Lung microvascular endothelial cell (primary cell): ENCODE measurements at places on chromosomes 16 and 17. TPM values are rescaled to one million over a fixed set of nuclear protein-coding genes. Genes with fewer than 3 reads are reported as not detected.

CD300LB gene
- not detected in 2 replicates for total RNA-seq

GDPD1 gene
- total RNA-seq: 0.79 and 1.1 TPM in 2 replicates

CD300LF gene
- not detected in 2 replicates for total RNA-seq

HID1 gene
- 21.4 and 44.8 TPM in 2 replicates for total RNA-seq

GUCY2D gene
- total RNA-seq: not detected in 2 replicates

PRSS21 gene
- 0.40 and 2.2 TPM in 2 replicates for total RNA-seq

MYH3 gene
- 0.22 and 0.40 TPM in 2 replicates for total RNA-seq

MATCAP1 gene
- total RNA-seq: 5.7 and 10.1 TPM in 2 replicates

CACNG1 gene
- not detected in 2 replicates for total RNA-seq

CES3 gene
- total RNA-seq: under 0.01 TPM in 1 of 2 replicates, not detected in the other

ARL17A gene
- total RNA-seq: 1.3 and 4.0 TPM in 2 replicates

- DNase-seq: no peak
Observed at GRCh38 chr16:86042996-86043725, 144.2 kb downstream of the IRF8 start.

DNA sequence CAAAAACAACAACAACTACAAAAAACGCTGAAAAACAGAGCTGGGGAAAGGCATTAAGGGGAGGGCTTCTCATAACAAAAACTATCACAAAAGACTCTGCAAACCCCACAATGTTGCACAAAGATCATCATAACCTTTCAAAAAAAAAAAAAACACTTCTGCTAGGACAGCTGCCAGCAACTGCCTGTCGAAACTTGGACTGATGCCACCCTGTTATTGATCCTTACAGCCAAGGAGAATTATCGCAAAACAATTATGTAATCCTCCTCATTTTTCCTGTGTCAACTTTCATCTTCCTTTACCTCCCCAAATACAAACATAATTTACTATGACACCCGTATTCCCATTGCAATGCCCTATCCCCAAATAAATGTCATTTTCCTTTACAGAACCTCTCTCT lies 9.3 kb downstream of the CCDC40 start:
- DNase-seq: no peak

DNA sequence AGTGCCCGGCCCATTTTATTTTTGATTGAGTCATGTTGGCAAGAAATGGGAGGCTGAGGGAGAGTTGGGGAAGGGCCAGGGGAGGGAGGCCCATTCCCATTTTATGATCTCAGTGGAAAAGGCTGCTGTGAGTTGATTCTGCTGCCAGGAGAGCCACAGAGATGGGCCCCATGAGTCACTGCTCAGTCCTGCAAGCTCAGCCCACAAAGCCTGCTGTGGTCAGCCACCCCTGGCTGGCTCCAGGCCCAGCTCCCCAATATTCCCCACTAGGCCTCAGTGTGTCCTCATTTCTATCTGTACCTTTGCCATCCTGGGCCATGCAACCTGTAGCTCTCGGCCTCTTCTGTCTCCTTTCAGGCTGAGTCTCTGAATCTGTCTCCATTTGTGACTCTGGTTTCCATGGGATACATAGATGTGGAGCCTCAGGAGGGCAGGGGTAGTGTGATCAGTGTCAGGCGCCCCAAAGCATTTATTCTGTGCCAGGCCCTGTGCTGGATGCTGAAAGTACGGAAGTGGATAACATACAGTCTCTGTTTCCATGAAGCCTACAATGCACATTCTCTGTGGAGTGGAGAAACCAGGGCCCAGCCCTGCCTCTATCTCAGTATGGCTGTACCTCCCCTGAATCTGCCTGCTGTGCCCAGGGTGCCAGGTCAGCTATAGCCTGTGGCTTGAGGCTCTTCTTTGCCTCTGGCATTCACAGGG lies 1.9 kb upstream of the PLEKHG4 start:
- DNase-seq: peak; percentile 95

DNA sequence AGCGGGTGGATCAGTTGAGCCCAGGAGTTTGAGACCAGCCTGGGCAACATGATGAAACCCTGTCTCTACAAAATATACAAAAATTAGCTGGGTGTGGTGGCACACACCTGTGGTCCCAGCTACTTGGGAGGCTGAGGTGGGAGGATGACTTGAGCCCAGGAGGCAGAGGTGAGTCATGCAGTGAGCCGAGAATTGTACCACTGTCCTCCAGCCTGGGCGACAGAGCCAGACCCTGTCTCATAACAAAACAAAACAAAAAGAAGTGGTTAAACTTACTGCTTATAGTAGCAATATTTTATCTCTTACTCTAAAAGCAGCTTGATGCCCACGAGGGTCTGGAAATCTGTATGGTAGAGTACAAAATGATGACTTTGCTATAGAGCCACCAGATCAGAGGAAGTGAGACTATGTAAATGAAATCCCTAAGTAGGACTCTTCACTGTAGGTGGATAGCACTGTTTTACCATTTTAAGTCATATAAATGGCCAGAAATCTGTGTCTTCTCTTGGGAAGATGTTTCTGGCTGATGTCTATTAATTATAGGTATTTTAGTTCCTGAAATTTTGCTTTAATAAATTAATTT lies 60.4 kb upstream of the MRC2 start:
- no peak for DNase-seq

DNA sequence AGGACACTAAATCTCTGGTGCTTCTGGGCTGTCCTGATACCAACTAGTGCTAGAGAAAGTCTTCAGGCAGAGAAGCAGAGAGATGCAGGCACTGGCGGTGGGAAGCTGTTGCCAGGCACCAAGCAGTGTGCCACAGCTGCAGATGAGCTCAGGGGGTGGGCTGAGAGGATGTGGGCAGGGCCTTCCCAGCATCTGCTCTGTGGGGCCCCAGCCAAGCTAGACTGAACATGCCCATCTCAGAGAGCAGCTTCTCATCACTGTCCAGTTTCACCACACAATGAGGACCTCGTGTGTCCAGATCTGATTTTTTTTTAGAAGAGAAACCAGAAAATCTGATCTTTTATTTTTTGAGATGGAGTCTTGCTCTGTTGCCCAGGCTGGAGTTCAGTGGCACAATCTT lies 17.1 kb downstream of the PSKH1 start:
- no peak for DNase-seq

DNA sequence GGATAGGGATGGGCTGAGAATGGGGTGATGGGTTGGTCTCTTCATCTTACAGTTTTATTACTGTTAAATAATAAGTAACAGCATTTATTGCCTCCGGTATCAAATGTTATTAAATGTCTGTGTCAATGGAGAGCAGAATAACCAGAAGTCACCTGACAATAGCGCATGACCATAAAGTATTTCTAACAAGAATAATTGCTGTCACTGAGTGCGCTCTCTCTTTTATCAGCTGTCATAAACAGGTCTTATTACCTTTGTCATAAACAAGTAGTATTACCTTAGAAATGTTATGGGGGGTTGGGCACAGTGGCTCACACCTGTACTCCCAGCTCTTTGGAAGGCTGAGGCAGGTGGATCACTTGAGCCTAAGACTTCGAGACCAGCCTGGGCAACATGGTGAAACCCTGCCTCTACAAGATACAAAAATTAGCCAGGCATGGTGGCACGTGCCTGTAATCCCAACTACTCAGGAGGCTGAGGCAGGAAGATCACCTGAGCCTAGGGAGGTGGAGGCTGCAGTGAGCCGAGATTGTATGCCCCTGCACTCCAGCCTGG lies 120.6 kb downstream of the MAP2K6 start:
- DNase-seq: no peak

DNA sequence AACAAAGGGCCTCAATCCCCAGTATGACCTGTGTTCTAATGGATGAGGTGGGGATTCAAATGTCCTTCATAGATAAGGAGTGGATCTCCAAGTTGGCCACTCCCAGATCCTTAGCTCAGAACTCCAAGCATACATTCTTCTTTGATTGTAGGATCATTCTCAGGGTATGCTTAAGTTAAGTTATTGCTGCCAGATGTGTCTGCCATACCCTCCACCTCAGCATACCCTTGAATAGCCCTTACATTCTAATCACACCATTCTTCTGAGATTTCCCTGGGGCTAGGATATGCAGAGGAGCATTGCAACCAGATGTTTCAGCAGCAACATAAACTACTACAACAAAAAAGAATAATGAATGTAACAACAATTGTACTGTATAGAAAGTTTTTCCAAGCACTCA lies 1.6 kb upstream of the KRTAP2-4 start:
- DNase-seq: no peak

- DNase-seq: no peak
Observed at GRCh38 chr17:81003711-81004475, 12.3 kb downstream of the CHMP6 start.

DNA sequence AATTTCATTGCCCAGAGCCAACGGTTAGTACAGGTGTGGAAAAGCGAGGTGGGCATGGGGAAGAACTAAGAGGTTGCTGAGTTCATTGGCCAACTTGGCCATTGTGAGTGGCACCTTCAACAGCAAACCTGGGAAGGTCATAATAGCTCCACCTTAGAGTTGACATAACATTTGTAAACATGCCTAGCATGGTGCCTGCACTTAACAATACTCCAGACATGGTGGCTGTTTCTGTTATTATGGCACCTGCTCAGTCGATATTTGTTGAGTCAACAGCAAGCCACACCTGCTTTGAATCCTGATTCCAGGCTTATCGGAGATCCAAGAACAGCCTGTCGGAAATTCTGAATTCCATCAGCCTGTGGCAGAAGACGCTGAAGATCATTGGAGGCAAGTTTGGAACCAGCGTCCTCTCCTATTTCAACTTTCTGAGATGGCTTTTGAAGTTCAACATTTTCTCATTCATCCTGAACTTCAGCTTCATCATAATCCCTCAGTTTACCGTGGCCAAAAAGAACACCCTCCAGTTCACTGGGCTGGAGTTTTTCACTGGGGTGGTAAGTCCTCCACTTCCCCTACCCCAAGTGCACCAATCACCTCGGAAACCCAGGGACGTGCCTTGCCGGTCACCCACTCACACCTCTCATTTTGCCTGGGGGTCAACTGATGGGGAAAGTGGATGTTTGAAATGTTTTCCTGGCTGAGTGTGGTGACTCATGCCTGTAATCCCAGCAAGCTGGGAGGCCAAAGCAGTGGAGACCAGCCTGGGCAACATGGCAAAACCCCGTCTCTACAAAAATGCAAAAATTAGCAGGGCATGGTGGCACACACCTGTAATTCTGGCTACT lies 46.0 kb downstream of the TMC5 start:
- no peak for DNase-seq

- DNase-seq: no peak
Observed at GRCh38 chr16:745739-746138, 4.9 kb upstream of the CIAO3 start.

- no peak for DNase-seq
Observed at GRCh38 chr16:72480911-72481310, 309.0 kb upstream of the PMFBP1 start.

- DNase-seq: no peak
Observed at GRCh38 chr17:4596636-4597380, 12.5 kb downstream of the SMTNL2 start.

DNA sequence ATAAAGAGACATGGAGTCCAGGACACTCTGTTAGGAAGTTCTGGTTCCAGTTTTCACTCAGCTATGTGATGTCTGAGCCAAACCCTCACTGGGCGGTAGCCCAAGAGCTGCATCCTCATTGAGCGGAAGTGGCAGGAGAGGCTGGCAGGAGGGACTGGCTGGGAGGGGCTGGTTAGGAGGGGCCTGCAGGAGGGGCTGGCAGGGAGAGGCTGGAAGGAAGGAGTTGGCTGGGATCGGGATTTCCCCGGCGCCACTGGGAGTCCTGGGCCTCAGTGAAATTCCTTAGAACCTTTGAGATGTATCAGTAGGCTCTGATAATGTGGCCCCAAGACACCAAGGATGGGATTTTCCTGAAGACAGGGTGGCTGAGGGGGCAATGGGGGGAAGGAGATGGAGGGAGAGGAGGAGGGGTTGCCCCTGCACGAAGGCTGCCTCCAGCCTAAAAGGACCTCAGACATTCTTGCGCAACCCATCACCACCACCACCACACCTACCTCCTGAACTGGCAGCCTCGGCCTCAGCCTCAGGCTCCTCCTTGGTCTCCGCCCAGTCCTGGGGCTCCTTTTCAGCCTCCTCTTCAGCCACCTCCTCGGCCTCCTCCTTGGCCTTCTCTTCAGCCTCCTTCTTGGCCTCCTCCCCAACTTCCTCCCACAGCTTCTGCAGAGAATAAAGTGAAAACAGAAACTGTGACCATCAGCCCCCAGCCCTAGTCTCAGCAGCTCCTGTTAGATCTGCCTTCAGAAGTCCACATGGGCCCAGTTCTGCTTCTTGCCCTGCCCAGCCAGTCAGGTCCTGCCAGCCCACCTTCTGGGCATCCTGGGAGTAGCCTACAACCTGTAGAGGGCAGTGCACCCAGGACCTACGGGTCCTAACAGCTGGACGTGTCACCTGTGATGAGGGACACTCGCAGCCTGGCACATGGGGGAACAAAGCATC lies 31.7 kb downstream of the CNGB1 start:
- DNase-seq: peak; percentile 27

GRCh38 chr17:40871316-40871715 lies 4.3 kb upstream of the KRT12 start:
- no peak for DNase-seq

GRCh38 chr16:12011565-12011964 lies 35.0 kb downstream of the SNX29 start:
- DNase-seq: no peak

GRCh38 chr17:65553009-65553645 lies 8.3 kb downstream of the AXIN2 start:
- DNase-seq: no peak

- no peak for DNase-seq
Observed at GRCh38 chr17:61461967-61462718, 9.9 kb downstream of the TBX4 start.

DNA sequence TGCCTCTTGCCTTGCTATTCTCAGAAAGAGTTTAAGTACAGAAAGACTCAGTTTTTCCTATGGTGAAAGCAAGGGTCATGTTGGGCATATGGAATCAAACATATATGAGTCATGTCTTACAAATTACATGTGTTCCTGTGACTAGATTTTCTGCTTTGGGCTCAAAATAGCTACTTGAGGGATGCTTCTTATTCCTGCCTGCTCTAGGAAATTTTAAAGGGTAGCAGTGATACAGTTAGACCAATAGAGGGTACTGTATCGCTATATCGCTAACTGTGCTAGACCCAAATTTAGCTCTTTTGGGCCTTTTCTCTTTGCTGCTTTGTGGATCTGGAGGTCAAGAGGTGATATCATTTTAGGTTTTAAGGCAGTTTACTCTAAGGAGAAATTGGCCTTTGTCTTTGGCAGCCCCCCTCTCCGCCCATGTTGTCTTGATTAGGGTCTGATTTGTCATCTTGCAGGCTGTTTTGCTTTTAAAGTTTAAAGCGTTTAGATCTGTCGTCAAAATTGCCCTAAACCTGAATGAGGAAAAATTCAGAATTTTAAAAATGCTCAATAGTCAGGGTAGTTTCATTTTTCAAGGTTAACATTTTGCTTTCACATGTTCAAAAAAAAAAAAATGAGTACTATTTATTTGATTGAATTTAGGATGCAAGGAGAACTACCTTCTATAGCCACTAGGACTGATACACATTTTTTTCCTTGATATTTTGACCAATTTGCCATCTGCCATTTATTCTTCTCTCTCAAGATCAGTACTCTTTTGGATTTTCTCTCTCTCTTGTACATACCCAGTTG lies 8.8 kb downstream of the NFATC3 start:
- DNase-seq: peak; percentile 20
